Stimulated activated CD8-positive, alpha-beta memory T cell treated with anti-CD3 and anti-CD28 coated beads, Interleukin-7, amount 100 ng/mL, for 1 hour (primary cell): ENCODE measurements at places on chromosomes 3 and 15.

DNA sequence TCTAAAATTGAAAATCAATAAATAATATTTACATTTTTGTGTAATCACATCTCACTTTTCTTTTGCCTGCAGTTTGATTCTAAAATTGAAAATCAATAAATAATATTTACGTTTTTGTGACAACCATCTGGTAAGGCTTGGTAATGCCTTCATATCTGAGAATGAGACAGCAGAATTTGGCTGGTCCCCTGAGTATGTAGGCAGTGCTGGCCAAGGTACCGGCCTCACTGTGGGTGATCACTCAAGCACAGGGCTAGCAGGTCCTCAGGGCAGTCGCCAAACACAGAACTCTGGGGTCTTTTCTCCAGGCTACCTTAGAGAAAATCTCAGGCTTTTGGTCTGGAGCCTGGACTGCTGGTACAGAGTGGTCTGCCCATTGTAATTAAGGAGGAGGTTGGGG, 26.2 kb downstream of the RTP3 start:
- no peak for DNase-seq

DNA sequence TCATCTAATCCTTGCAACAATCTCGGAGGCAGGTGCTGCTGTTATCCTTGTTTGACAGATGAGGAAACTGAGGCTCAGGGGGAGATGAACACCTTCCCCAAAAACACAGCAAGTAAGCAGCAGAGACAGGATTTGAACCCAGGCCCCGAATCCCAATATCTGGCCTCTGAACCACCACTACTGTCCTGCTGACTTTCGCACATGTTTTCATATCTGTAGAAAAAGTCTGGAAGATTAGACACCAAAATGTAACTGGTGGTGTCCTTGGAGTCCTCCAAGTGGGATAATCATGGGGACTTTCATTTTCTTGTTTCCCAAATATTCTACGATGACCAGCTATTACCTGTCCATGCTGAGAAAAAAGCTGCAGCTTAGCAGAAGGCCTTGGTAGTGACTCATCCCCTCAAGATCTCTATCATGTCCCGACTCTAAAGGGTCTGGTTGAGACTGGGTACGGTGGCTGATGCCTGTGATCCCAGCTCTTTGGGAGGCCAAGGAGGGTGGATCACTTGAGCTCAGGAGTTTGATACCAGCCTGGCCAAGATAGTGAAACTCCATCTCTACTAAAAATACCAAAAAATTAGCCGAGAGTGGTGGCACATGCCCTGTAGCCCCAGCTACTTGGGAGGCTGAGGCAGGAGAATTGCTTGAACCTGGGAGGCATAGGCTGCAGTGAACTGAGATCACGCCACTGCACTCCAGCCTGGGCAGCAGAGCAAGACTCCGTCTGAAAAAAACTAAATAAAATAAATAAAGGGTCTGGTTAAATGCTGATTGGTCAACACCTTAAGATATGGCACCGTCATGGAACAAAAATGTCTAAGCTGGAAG, 8.6 kb downstream of the IRAK2 start:
- DNase-seq = no peak

- DNase-seq = no peak
These were observed 755.7 kb upstream of the ALCAM start for GRCh38 chr3:104610730-104611652.

DNA sequence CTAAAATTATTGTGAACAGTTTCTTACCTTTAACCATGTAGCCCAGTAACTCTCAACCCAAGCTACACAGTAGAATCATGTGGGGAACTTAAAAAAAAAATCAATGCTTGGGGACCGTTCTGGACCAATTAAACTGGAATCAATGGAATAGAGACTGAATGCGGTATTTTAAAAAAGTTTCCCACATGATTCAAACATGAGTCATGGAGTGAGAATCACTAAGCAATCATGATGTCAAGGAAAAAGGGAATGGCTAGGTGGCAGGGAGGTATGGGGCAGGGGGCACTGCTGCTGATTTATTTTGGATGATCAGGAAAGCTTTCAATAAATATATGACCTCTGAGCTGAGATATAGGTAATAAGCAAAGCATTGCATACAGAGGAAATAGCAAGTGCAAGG, 250.5 kb upstream of the RORA start:
- no peak for DNase-seq

DNA sequence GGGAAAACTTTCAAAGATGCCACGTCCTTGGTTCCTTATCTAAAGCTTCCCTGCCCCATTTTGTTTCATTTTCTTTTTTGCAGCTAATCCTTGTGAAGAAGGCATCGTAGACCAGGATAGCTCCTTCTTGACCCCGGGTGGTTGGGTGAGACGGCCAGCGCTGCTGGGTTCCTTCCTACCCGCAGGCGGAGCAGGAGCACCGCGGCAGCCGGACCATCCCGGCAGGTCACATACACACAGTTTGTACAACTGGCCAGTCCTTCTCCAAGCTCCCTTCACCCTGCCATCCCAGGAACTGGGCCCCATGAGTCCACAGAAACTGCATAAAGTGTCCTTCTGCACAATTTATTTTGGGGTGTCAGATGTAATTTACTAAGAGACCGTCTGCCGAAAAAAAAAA, 83.9 kb downstream of the MEGF11 start:
- DNase-seq = no peak

GRCh38 chr15:34331809-34332208, 5.8 kb downstream of the SLC12A6 start:
- no peak for DNase-seq

DNA sequence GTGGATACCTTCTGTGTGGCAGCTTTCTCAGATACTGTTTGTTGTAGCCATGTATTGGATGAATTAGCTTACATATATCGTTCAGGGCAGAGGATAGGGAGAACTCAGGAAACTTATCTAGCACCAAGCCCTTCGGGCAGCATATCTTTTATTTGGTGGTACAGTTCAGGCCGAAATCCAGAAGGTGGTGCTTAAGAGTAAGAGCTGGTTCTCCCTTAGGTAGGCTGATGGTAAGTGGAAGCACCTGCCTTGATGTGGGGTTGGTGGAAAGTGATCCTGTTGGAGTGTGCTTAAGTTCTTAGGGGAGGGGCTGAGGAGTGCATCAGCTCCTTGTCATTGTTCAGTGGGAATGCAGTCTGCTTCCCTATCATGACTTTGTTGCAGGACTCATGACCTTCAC, 187.5 kb downstream of the DOCK3 start:
- DNase-seq = no peak

- DNase-seq = no peak
These were observed 44.2 kb downstream of the IQGAP1 start for GRCh38 chr15:90432253-90432652.

GRCh38 chr3:193928354-193929209, 207.4 kb upstream of the HES1 start:
- no peak for DNase-seq

DNA sequence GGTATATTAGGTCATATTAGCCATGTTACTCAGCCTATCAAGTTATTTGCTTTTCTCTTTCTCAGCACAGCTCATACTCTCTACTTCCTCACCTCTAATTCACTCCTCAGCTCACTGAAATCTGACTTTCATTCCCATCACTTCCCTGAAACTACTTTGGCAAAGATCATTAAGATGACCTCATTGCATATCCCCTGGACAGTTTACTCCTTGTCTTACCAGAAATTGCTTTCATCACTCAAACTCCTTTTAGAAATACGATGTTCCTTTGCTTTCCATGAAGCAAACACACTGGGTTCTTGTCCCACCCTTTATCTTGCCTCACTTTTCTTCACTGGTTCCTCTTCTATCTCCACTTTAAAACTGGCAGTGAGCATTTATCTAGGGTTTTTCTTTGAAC, 354.4 kb downstream of the TUSC7 start:
- no peak for DNase-seq

DNA sequence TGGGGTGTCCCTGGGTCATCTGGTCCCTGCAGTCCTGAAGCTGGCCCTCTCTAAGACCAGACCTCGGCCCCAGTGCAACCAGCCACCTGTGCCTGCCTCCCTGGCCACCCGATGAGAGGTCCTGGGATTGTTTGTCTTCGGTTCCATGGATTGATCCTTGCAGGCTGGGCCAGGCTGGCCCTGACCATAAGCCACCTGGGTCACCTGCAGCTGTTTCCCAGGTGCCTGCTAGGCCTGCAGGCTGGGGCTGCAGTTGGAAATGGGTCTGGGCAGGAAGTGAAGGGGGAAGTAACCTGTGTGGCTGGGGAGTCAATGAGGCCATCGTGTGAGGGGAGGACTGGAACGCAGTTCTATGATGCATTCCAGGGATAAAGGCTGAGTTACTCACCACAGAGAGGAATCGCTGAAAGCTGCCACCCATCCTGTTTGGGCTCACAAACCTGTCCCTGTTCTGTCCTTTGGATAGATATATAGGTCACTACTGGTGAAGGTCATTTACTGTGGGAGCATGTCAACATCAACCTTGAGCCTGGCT, 30.9 kb upstream of the VPS8 start:
- no peak for DNase-seq

DNA sequence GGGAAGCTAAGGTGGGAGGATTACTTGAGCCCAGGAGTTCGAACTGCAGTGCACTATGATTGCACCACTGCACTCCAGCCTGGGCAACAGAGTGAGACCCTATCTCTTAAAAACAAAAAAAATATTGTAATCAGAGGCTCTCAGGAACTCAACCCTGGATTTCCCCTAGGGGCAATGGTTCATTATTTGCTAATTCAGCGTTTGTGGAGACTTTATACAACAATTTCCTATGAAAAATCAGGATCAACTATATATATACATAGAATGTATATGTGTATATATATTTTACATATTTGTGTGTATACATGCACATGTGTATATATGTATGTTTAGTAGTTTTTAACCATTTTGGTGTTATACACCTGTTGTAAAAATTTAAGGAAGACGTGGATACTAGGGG, 463.1 kb downstream of the FHIT start:
- DNase-seq = no peak

- DNase-seq = no peak
These were observed 25.7 kb downstream of the RNU5B-1 start for GRCh38 chr15:65329984-65330735.
